ENCODE measurements at places on chromosomes 13 and 19. TPM values are rescaled to one million over a fixed set of nuclear protein-coding genes. Genes with fewer than 3 reads are reported as not detected.
A peak's percentile ranks its signal among the peaks of the same experiment; 100 is the strongest.

GRCh38 chr13:49409008-49409407 is 34.9 kb downstream of the CAB39L start:
- DNase-seq, result no peak

DNA sequence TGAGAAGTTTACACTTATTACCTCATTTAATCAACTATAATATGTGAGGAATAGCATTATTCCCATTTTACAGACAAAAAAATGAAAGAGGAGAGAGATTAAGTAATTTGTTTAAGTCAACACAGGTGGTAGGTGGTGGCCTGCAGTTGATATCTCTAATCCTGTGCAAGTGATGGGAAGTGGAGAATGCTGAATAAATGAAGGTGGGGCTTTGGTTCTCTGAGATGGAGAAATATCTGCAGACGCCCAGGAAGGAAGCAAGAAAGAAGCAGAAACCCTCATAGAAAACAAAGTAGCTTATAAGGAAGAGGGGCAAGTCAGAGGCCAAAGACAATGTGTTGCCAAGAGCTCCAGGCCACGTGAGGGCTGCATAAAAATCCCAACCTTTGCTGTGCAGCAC is 274.3 kb downstream of the NHLRC3 start:
- no peak for DNase-seq

- DNase-seq, result peak; percentile 75
Observed at GRCh38 chr19:10112895-10113591, 1.6 kb downstream of the P2RY11 start.

- no peak for DNase-seq
Observed at GRCh38 chr13:45527699-45528462, 63.1 kb downstream of the COG3 start.

DNA sequence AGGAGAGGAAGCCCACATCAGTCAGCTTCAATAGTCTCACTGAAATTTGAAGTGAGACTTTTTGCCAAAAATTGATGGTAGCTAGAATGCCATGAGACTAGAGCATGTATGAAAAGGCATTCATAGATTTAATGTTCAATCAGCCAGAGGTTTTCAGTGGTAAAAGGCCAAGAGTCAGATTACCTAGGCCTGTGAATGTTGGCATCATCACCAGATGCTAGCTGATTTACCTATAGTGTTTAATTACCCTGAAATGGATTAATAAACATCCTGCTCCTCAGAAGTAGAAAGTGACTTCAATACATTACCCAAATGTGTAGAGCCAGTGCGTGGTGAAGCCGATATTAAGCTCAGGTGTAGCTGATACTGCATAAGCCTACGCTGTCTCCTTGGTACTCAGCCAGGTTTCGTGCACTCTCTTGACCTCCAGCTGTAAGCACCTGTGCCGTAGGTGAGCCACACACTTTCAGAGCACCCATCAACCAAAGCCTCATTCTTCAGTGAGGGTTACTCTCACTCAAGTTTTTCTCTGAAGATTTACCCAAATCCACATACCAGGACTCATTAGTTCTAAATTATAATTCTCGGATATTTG is 1140.3 kb upstream of the SLC10A2 start:
- DNase-seq, result no peak

DNA sequence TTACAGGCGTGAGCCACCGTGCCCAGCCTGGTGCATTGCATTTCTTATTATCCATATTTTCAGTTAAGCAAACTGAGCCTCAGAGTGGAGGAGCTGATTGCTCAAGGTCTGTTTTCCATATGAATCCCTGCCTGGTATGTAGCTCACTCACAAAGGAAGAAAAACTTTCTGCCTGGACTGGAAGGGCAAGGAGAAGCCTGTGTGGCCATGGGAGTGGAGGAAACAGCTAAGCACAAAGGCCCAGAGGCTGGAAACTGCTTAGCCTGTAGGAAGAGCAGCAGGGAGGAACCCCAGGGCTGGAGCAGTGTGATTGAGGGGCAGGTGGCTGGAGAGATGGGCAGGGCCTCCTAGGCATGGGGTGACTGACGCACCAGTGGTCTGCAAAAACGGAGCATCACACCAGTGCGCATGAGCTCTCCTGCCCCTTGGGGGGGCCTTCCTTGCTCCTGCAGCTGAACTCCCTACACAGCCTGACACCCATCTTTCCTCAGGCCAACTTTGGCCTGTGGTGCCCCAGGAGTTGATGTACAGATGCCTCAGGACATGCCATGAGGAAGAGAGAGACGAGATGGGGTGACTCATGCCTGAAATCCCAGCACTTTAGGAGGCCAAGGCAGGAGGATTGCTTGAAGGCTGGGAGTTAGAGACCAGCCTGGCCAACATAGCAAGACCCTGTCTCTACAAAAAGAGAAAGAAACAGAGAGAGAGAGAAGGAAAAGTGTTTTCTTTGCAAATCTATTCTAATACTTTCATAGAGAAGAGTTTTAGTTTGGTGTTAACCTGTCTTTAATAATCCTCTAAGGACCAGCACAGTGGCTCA is 2.8 kb upstream of the HNRNPM start:
- no peak for DNase-seq

DNA sequence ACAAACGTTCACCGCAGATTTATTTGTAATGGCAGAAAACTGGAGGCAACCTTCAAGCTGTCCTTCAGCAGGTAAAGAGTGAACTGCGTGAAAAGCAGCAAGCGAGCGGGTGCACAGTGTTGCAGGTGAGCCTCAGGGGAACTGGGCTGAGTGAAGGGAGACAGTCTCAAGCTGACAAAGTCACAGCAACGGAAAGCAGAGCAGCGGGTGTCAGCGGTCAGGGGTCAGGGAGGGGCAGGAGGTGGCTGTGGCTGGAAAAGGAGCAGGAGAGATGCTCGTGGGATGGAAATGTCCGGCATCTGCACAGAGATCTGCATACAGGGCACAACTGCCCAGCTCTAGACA is 8.5 kb upstream of the RASA3 start:
- DNase-seq, result no peak

DNA sequence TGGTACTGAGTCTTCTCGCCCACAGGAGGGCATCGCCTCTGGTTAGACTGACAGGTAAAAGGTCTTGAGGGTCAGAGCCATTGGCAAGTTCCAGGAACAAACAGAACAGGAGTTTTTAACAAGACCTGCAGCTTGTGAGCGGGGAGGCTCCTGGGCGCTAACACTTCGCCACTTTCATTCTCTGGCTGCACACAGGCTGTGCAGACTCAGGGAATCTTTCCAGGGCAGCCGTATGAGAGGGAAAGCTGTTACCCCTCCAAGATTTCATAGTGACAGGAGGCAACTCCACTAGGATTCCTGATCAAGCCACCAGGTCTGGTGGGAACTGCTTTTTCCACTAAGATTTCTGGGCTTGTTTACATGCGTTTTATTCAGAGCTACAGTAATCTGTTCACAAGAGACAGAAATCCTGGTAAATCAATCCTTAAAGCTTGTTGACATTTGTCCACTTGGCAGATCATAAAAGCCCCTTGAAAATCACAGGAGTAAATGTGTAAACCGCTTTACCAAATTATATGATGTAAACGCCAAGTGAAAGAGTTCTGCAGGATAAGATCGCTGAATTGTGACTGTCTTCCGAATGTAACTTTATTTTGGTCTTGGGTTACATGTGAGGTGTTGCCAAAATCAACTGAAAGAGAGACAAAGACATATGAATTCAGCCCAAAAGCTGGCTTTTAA is 190.6 kb downstream of the MZT1 start:
- DNase-seq, result peak; percentile 46

- DNase-seq, result no peak
Observed at GRCh38 chr19:47124937-47125668, 5.5 kb upstream of the SAE1 start.

- DNase-seq, result no peak
Observed at GRCh38 chr19:9018163-9018875, 8.1 kb upstream of the MUC16 start.

- DNase-seq, result peak; percentile 61
Observed at GRCh38 chr19:45442778-45443461, 19.2 kb upstream of the ERCC1 start.

DNA sequence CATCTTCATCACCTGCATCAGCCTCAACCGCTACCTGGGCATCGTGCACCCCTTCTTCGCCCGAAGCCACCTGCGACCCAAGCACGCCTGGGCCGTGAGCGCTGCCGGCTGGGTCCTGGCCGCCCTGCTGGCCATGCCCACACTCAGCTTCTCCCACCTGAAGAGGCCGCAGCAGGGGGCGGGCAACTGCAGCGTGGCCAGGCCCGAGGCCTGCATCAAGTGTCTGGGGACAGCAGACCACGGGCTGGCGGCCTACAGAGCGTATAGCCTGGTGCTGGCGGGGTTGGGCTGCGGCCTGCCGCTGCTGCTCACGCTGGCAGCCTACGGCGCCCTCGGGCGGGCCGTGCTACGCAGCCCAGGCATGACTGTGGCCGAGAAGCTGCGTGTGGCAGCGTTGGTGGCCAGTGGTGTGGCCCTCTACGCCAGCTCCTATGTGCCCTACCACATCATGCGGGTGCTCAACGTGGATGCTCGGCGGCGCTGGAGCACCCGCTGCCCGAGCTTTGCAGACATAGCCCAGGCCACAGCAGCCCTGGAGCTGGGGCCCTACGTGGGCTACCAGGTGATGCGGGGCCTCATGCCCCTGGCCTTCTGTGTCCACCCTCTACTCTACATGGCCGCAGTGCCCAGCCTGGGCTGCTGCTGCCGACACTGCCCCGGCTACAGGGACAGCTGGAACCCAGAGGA is 2.6 kb downstream of the P2RY11 start:
- no peak for DNase-seq

- peak; percentile 73 for DNase-seq
Observed at GRCh38 chr19:588093-588740, 1.5 kb upstream of the HCN2 start.

DNA sequence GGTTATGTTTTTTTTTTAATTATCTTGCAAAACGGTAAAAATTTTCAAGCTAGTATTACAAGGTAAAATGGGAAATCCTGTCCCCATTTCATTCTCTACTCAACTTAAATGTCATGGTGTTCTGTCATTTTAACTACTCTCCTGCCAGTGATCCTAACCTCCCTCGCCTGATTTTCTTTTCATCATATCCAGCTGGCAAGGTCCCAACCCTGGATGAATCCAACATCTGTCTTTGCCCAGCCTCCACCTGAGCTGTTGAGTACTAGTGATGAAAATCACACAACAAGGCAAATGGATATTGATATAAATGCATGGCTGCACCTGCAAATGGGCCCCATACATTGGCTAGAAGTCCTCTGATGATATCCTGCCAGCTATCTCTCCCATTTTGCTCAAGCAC is 6.9 kb upstream of the CDK8 start:
- no peak for DNase-seq

DNA sequence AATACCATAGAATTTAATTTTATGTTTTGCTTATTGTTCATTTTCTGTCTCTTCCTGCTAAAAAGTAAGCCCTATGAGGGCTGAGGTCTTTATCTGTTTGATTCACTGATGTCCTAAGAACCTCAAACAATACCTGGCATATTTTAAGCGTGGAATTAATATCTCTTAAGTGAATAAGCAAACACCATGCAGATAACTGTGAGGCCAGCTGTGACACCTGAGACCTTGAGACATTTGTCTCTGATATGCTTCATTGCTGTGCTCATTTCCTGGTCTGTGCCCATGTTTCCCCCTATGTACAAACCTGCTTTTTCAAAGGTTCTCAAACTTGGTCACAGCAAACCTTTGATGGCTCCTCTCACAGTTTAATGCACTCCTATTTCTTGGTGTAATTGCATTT is 254.6 kb downstream of the COG6 start:
- DNase-seq, result no peak

DNA sequence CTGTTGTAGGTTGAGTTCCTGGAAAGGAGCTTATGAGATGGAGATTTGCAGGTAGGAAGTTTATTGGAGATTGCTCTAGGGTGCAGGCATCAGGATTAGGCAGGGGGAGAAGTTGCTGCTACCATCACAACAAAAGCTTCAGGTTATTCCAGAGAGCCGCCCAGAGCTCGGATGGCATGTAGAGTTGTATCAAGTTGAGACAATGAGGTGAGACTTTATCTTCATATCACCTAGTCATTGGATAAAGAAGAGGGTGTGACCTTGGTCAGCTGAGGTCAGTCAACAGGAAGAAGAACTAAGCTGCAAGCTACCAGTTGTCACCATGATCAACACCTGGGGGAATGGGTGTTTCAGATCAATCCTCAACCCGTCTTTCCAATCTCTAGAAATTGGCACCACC is 342.0 kb downstream of the RFC3 start:
- DNase-seq, result no peak

Gene NPAS1
- 1.1 TPM for total RNA-seq

Gene RFPL4A
- not detected for total RNA-seq

Gene ARL11
- 2.3 TPM for total RNA-seq

Gene LYPD5
- 4.8 TPM for total RNA-seq

Gene AMH
- 2.7 TPM for total RNA-seq

Gene KLHL26
- 8.9 TPM for total RNA-seq

Gene KRTDAP
- not detected for total RNA-seq

Gene PGLYRP1
- total RNA-seq, result not detected

Gene FLT1
- 4.0 TPM for total RNA-seq

Gene FGF22
- 0.23 TPM for total RNA-seq

Gene FGF21
- total RNA-seq, result not detected

Measured in mucosa of descending colon (tissue), 3 donors.